ENCODE measurements at places on chromosomes 3 and 15.
A peak's percentile ranks its signal among the peaks of the same experiment; 100 is the strongest.

DNA sequence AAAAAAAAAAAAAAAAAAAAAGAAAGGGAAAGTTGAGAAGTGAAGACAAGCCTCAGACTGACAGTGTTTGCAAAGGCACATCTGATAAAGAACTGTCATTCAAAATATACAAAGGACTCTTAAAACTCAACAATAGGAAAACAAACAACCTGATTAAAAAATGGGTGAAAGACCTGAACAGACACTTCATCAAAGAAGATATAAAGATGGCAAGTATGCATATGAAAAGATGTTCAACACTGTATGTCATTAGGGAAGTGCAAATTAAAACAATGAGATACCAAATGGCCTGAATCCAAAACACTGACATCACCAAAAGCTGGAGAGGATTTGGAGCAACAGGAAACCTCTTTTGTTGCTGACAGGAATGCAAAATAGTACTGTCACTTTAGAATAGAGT is 48.6 kb downstream of the MCCC1 start:
- DNase-seq: no peak

GRCh38 chr3:45712434-45713110 is 23.4 kb downstream of the SACM1L start:
- DNase-seq: no peak

DNA sequence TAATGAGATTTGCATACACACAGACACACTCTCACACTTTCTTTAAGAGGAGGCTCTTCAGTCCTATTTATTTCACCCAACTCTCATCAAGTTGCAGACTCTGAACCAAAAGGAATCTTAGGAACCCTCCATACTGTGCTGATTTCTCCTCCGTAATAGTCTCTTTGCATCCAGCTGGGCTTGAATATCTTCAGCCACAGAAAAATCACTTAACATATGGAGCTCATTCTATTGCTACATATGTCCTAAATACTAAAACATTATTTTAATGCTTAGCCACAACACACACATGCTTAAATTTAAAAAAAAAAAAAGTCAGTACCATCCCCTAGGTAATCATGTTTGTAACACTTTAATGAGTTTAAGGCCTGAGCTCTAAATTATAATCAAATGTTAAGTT is 287.5 kb upstream of the CNTN6 start:
- no peak for DNase-seq

DNA sequence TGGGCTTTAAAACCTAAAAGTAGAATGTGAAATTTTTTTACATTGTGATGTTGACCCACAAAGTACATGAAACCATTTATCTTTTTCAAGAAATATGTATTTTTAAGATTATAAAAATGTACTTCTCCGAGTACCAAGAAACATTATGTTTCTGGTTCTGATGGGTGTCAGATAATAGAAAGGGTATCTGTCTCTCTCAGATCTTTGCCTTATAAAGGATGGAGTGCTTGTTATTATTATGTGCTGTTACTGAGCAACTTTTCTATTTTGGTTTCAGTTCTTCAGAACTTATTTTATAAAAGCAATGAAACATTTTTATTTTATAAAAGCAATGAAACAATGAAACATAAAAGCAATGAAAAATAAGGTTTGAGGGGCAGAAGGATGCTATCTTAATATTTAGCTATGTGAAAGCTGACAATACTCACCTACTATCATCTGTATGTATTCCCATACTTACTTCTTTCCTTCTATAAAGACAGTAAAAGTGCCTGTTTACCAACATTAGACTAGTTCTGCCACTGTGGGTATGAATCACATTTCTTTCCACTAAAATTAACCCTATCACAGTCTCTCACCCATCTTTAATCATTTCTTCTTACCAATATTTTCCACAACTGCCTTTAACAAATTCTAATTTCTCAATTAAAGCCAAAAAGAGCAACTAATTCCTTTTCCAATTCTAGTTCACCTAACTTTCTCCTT is 540.7 kb upstream of the KCNMB2 start:
- DNase-seq: no peak

- DNase-seq: no peak
These were observed 46.9 kb downstream of the NOX5 start for GRCh38 chr15:69061414-69061842.

- no peak for DNase-seq
These were observed 303.7 kb upstream of the WNT5A start for GRCh38 chr3:55790596-55791350.

- peak; percentile 75 for DNase-seq
These were observed 202.0 kb downstream of the AKAP13 start for GRCh38 chr15:85582131-85583079.

DNA sequence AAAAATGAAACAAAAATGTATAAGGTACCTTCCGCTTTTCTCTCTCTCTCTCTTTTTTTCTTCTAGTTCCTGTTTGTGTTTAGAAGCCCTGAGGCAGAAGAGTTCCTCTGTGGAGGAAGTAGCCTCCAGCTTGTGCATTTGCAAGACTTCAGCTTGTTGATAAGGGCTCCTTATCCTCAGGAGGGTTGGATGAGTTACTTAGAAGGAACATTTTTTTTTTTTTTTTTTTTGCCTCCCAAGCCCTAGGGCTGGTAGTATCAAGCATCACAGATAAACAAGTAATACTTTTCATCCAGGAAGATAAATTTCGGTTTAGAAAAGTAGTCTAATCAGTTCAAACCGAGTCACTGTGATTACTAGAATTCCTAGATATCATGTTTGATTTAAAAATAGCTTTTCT is 91.0 kb upstream of the CBLB start:
- no peak for DNase-seq

GRCh38 chr15:58460116-58460790 is 28.5 kb downstream of the LIPC start:
- no peak for DNase-seq

DNA sequence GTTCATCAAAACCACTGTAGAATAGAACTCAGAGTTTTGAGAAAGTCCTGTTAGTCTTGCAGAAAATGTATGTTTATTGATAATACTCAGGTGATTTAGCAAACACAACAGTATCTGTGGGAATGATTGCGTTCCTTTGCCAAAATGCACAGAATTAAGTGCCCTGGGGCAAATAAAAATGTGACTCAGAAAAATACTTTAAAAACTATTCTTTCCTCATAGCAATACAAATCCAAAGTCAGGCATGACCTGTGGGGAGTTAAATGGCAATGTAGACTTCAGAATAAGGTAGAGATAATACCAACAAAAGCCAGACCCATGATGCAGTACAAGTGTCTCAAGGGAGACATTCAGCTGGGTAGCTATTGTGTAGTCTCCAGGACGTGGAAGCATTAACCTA is 72.3 kb upstream of the SNTN start:
- DNase-seq: no peak

DNA sequence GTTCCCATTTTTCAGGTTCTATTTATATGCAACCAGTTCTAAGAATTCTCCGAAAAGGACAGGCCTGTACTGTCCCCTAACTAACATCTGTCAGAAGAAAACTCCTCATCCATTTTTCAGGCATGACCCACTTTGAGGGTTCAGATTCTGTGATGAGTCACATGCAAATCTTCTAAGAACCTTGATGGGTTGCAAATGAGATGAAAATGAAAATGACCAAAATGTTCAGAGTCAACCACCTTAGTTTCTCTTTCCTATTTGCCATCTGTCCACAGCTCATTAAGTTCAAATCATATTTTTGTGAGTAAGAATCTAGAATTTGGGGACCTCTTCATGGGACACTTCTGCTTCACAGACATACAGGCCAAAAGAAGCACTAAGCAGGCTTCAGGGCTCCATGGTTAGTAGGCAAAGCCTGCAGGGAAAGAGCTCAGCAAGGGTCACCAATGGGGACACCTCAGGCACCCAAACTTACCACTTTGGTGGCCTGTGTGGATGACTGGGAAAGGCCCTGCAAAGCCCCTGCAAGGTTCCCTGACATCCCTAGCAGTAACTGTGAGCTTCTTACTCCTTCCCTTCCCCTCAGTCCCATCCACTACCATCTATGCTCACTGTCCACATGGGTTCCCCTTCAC is 122.0 kb downstream of the WDR76 start:
- no peak for DNase-seq

Data from DND-41 (cell line).